NCI-H2227 treated with DMSO at 0.1 percent for 48 hours (cell line): ENCODE measurements at places on chromosomes 2 and 18.

- DNase-seq = no peak
Observed at GRCh38 chr2:187642498-187642897, 88.3 kb upstream of the TFPI start.

DNA sequence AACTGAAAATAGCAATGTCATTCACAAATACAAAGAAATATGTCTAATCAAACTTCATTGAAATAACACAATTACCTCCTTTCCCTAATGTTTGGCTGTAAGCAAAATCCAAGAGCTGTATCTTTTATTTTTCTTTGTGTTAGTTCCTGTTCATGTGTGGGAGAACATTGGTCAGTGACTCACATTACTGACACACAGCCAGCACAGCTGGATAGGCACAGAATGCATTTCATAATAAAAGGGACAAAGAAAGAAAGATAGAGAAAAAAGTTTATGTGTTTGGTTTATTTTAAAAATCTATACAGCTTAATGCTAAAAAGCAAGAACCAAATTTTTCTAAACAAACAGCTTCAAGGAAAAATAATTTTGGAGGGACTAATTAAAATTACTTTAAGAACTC, 185.6 kb upstream of the COL3A1 start:
- no peak for DNase-seq

GRCh38 chr18:68564351-68564750, 150.6 kb downstream of the TMX3 start:
- no peak for DNase-seq

DNA sequence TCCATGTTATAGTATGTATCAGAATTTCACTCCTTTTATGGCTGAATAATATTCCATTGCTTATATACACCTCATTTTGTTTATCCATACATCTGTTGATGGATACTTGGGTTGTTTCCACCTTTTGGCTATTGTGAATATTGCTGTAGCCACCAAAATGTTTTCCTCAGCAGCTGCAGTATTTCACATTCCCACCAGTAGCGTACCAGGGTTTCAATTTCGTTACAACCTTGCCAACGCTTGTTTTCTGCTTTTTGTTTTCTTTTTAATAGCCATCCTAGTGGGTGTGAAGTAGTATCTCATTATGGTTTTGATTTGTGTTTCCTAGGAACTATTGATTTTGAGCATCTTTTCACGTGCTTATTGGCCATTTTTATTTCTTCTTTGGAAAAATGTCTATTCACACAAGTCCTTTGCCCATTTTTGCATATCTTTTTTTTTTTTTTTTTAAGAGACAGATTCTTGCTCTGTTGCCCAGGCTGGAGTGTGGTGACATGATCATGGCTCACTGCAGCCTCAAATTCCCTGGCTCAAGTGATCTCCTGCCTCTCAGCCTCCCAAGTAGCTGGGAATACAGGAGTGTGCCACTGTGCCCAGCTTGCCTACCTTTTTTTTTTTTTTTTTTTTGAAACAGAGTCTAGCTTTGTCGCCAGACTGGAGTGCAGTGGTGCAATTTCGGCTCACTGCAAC, 14.2 kb downstream of the UBXN2A start:
- DNase-seq = no peak

- DNase-seq = no peak
Observed at GRCh38 chr2:172995323-172996244, 80.1 kb upstream of the MAP3K20 start.

GRCh38 chr2:128468186-128468920, 149.7 kb upstream of the HS6ST1 start:
- no peak for DNase-seq

DNA sequence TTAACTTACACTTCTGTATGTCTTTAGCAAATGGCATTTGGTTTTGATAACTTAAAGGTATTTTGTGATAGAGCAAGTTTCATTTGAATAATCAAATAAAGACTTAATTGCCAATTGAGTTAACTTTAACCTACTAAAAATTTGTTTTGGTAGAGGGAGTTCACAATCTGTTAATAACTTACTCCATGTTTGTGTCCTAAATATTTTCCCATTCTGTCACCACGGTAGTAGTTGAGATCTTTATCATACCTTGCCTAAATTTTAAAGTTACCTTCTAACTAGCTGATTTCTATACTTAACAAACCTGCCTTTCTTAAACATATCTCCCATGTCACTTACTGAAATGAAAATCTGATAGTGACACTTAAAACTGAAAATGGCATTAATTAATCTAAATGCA, 127.1 kb downstream of the TMEFF2 start:
- DNase-seq = no peak

DNA sequence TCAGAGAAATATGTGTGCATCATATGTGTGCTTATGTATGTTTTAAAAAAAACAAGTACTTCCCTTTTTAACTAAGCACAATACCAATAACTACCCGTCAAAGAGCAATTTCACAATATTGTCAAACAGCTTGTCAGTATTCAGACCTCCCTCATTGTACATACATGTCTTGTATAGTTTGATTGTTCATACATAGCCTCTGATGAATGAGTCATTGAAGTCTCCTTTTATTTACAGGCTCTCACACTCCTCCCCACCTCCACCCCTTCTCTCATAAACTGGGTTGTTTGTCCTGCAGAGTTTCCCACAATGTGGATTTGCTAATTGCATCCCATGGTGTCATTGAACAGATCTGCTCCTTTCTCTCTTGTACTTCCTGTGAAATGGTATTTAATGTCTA, 132.8 kb upstream of the L3MBTL4 start:
- no peak for DNase-seq

GRCh38 chr2:2580341-2580740, 249.3 kb upstream of the MYT1L start:
- DNase-seq = no peak

GRCh38 chr2:205758500-205758899, 76.2 kb downstream of the NRP2 start:
- DNase-seq = no peak

DNA sequence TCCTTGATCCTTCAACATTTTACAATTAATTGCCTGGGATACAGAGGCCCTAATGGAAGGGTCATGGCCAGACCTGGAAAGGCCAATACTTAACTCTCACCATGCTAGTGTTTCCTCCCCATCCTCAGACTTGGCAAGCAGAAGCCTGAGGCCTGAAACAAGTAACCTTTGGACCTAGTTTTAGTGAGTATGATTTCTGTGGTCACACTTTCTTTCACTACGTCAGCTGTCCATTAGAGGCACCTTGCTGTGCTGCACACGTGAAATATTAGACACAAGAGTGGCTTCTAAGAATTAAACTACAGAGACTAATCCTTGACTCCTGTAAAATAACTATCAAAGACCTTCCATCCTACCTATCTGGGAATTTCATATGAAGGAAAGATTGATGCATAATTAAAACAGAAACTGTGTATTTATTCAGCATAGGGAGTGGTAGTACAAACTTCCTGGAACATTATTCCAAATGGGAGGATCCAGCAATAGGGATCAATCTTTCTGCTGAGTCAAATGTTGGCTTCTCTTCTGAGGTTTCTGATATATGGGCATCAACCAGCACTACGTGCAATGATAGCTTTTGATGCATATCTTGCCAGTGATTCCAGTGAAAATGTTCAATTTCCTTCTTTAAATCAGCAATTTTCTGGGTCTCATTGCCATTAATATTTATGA, 249.7 kb downstream of the IKZF2 start:
- no peak for DNase-seq

GRCh38 chr18:27313678-27314077, 128.6 kb upstream of the CHST9 start:
- DNase-seq = no peak

DNA sequence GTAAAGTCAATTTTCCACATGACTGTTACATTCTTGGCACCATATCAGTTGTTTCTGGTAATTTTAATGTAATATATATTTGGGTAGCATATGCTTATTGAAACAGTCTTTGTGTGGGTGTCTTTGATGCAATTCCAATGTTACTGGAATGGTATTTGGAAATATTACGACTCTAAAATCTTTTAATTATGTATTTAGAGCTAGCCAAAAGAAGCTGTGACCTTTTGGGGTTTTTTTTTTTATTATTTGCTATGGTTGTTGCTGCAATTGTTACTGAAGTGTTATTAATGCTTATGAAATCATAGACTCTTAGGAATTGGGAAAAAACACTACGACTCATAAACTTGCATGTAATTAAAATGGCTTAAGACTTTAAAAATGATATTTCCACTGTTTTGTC, 95.9 kb downstream of the AOX1 start:
- no peak for DNase-seq

DNA sequence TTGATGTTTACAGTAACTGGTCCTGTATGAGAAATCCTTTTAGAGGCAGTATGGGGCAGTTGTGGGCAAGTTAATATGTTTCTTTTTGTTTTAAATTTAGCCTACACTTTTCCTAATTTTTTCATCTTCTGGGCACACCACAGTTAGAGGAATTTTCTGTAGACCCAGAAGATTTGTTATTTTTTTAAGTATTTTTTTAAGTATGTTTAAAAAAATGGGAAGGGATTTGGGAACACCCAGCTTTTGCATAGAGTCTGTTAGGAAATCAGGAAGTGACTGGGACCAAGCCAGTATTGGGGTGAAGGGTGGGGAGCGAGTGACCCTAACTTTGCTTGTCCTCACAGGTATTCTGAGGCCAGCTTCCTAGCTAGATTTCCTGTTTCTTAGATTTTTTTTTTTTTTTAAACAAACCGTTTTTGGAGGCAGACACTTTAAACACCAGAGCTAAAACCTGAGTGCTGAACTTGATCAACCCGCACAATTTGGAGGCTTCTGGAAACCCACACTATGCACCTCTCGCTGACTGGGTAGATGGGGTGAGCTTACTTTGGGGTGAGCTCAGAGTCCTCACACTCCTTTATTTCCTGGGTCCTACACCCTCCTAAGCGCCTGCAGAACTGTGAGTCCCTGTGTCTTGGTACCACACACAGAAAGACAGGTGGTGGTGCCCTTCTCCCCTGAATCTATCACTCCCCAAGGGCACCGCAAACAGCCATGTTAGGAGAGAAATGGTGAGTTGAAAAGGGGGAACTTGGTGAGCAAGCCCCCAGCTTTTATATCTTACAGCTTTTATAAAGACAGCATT, 5.2 kb downstream of the GATA6 start:
- no peak for DNase-seq

GRCh38 chr2:118012778-118013177, 1.1 kb downstream of the CCDC93 start:
- DNase-seq = no peak
